CD4-positive, alpha-beta T cell treated with Interferon gamma for 1 hour (primary cell): ENCODE measurements at places on chromosomes 11 and 22.

- no peak for DNase-seq
Measured at GRCh38 chr11:28223577-28223976, 115.4 kb downstream of the METTL15 start.

DNA sequence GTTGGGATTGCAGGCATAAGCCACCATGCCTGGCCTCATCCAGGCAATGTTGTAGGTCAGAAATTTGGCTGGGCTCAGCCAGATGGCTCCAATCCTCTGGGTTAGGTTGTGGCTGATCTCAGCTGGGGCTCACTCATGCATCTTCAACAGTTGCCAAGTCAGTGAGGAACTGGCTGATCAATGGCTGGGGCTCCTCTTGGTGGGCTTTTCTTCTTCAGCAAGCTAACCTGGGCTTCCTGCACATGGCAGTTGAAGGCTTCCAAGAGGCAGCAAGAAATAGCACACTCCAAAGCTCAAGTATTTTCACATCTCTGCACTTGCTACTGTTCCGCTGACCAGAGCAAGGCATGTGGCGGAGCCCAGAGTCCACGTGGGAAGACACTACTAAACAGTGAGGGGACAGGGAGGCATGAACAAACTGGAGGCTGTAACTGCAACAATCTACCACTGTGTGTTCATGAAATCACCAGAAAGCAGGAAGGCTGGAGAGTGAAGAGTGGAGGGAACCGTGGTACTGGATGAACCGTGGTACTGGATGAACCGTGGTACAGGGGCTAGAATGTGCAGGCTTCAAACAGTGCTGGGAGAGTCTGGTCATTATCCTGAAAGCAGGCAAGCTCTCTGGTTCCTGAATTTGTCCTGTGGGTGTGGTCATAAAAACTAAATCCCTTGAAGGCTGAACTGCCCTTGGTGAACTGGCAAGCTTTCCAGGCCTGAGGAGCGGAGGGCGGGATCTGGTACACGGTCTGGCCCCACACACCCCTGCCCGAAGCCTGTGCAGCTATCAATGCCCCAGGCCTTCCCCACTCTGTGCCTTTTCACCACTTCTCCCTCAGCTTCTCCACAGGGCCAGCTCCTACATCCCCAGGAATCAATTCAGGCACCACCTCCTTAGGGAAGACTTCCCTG is 20.2 kb downstream of the CHST1 start:
- no peak for DNase-seq

DNA sequence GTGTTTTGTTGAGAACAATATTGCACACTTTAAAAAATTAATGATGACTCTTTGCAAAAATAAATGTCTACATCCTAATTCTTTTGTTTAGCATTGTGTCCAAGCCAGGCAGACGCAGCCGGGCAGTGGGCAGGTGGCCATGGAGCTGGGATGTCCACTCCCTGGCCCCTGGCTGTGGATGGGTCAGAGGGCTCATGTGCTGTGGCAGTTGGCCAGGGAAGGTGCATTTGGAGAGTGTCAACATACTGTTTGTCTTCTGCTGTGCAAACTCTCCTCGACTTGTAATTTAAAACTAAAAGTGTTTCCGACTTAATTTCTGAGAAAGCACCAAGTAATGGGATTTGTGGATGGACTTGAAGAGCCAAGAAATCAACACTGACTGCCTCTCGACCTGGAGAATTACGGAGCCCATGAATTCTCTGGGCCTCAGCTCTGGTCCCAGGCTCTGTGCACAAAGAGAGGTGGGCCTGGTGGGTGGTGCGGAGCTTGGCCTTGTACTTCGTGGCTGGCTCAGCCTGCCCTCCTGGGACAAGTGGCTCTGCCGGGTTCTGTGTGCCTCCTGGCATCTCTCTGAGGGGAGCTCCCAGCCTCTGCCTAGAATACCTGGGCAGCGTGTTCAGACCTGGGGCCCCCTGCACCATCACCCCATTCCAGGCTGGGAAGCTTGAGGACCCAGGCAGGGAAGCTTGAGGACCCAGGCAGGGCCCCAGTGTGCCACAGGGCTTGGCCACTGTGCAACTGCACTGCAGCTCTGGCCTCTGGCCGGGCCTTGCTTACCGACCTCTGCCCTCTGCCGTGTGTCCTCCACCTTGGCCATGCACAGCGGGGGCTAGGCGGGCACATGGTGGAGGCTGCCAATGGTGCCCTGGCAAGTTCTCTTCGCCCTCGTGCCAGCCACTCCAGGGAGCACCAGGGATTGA is 46.4 kb downstream of the RTN4R start:
- no peak for DNase-seq

GRCh38 chr11:279966-280705 is 1.9 kb downstream of the NLRP6 start:
- DNase-seq = peak; percentile 51

DNA sequence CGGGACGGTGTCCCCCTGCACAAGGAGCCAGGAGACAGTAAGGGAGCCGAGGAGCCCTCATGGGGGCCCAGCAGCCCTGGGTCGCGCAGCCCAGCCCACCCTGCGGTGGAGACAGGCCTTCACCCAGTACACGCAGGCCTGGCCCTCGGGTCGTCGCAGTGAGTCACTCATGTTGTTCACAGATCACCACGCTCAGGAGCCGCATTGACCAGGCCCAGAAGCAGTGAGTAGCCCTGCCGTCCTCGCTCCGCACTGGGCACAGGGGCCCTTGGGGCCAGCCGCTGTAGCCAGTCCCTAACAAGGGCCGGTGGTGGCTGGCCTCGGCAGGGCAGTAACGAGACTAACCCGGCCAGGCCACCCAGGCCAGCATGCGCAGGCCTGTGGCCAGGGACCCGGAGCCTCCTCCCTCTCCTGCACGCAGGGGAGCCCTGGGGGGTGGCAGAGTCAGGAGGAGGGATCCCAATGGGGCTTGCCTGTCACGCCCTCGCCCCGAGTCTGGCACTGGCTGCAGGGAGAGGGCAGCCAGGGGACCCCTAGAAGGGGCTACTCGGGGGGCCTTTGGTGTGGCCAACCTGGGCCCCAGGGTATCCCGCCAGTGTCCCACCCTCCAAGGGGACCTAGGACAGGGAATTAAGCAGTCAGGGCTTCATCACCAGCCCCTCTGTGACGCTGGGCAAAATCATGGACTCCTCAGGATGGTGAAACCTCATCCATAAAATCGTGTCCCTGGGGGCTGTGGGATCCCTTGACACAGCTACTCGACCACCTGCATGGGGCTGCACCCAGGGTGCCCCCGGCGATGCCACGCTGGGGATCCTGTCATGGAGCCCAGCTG is 10.1 kb upstream of the MRPL23 start:
- no peak for DNase-seq

- no peak for DNase-seq
Measured at GRCh38 chr22:22168190-22168940, 76.2 kb upstream of the VPREB1 start.

DNA sequence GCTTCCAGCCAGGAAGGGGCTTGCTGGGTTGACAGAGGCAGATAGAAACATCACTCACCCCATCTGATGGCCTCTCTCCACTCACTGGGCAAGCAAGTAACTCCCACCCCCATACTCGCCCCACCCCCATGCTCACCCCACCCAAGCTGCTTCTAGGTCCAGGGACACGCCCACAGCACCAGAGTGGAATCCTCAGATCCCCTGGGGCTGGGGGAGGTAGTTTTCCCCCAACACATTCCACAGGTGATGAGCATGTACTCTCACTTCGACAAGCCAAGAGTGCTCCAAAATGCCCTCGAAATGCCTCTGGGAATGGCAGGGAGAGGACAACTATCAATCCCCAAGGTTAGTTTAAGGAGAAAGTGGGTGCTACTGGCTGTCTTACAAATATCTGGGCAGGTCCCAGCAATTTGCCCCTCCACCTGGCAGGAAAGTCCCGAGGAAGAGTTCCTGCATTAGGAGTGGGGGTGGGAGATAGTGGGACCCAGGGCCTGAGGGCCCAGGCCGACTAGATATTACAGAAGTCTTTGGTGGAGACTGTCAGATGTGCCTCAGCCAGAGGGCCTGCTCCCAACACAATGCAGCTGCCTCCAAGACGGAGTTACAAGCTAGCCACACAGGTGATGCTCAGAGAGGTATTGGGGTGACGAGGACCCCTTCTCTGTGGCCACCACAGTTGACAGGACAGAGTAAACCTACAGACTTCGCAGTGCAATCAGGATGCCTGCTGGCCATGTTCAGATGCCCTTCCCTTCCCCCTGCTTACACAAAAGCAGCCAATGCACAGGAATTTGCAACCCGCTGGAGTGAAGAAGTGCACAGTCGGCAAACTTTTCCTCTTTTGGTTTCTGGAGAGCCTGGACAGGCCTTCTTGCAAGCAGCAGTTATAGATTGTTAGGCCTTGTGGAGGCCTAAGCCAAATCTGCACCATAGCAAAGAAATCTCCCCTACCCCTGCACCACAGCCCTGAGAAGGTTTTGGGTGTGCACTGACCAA is 2.9 kb upstream of the LMO1 start:
- no peak for DNase-seq

GRCh38 chr22:43302531-43303041 is 40.6 kb downstream of the SCUBE1 start:
- no peak for DNase-seq

- no peak for DNase-seq
Measured at GRCh38 chr11:101363706-101364275, 220.0 kb downstream of the TRPC6 start.

GRCh38 chr11:64136765-64137441 is 29.0 kb downstream of the MACROD1 start:
- DNase-seq = no peak

GRCh38 chr22:27492566-27493201 is 308.9 kb downstream of the MN1 start:
- DNase-seq = no peak

DNA sequence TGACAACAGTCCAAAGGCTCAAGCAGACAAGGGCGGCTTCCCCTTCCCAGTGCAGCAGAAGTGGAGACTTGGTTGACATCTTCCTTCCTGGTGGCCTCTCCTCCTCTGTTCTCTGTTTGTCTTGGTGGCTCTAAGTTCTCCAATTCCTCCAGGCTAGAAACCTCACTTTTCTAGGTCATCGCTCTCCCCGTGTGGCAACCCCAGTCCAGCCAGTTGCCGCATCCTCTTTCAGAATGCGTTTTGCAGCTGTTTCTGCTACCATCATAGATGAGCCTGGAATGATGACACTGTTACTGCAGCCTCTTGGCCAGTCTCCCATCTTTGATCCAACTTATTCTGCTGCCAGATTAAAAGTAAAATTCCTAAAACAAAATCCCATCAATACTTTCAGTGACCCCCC is 201.5 kb downstream of the TRIM29 start:
- no peak for DNase-seq

DNA sequence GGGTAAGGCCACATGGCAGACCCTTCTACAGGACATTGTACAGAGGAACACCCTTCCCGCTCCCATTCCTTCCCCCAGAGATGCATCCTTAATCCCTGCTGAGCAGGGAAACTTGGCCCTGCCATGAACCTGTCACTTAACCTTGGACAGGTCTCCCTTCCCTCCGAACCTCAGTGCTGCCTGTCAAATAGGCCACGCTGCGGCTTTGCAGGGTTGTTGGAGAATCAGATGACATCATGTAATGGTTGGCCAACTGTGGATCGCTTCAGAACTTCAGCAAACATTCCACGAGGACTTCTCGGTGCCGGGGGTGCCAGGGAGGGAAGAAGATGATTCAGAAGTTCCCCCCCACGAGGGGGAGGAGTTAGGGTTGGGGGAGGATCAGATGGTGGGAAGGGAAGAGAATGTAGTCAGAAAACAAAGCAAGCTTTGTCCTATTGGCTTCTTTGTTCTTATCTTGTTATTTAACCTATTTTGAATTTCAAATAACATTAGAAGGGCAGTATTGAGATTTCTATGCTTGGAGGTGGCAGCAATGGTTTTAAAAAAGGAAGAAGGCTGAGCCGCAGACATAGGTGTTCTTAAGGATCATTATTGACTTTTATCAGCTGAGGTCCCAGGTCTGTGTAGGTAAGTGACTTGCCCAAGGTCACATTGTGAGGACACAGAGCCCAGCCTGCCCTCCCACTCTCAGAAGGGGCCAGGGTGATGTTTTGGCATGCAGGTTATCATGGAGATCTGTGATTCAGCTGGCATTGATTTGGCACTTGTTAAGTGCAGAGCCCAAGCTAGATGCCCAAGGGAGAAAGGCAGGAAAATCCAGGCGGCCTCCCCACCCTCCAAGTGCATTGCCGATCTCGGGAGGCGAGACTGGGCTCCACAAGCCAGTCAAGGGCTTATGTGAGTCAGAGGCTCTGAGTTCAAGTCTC is 3.1 kb downstream of the CDC42EP1 start:
- no peak for DNase-seq

DNA sequence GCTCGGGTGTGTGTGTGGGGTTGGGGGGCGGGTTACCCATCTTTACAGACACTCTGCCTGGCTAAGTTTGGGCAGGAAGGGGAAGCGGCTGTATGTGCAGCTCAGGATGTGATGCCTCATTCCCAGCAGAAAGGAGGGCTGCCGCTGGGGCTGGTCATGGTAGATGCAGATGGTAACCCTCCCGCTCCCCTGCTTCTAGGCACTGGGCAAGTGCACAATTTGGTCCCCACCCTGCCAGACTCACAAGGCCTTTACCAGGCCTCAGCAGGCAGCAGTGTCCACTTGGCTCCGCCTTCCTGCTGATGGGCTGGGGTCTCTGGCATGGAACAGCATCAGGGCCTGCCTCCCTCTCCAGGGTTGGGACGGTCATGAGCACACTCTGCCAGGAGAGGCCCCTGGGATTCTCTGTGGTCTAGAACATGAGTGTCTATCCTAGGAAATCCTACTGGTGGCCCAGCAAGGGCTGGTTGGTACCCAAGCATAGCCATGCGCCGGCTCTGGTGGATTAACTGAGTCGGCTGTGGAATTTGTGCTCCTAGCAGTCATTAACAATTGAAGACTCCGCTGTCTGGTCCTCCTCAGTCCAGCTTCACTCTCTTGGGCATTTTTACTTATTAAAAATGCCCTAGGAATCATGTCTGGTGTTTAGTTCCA is 4.2 kb downstream of the LMO1 start:
- DNase-seq = no peak

GRCh38 chr22:43101306-43101705 is 9.2 kb upstream of the BIK start:
- no peak for DNase-seq
